Stimulated activated CD8-positive, alpha-beta memory T cell treated with anti-CD3 and anti-CD28 coated beads, Interleukin-4, amount 100 ng/mL, for 1 hour (primary cell): ENCODE measurements at places on chromosomes 5 and 9.

GRCh38 chr5:163963881-163964280 is 458.5 kb downstream of the MAT2B start:
- no peak for DNase-seq

DNA sequence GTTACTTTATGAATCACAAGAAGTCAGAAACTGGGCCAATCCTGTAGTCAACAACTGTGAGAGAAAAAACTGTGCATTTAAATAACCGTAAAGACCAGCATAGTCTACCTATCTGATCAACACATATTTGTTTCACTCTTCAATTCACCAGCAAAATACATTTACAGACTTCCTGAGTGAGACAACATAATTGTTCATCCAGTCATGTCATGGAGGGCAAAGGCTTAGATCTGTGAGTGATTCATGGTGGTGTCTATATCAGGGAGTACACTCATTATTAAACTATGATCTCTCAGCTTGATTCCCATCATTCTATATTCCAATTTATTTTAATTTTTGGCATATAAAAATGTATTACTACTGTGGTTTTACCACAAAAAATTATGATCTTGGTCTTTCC is 694.6 kb downstream of the DNAH5 start:
- no peak for DNase-seq

DNA sequence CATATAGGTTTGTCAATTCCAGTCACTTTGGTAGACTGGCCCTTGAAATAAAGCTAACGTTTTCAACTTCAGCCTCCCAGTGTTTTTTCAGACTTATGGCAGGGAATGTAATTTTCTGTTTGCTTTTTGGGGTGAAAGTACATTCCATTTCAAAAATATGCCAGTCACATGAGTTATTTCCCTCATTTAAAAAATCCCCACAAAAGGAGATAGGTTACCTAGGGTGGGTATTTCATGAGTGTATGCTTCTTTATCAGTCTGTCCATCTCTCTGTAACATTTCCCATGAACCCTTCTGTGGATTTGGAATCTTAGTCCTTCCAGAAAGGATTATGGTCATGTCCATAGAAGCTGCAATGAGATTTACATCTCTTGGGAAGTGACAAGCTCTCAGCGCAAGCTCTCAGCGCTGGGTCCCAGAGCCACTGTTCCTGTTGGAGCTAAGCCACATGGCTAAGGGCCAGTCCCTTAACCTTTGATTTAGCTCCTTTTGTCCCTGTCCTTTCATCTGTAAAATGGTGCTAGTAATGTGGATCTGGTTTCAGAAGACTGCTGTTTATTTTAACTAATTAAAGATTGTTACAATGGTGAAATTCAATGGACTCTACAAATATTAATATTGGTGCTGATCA is 294.9 kb downstream of the NR3C1 start:
- DNase-seq, result no peak

- no peak for DNase-seq
Measured at GRCh38 chr9:4832786-4833579, 40.2 kb downstream of the RCL1 start.

- DNase-seq, result no peak
Measured at GRCh38 chr9:90137801-90138200, 504.8 kb downstream of the DIRAS2 start.

- no peak for DNase-seq
Measured at GRCh38 chr5:140108093-140109017, 5.6 kb upstream of the PURA start.

DNA sequence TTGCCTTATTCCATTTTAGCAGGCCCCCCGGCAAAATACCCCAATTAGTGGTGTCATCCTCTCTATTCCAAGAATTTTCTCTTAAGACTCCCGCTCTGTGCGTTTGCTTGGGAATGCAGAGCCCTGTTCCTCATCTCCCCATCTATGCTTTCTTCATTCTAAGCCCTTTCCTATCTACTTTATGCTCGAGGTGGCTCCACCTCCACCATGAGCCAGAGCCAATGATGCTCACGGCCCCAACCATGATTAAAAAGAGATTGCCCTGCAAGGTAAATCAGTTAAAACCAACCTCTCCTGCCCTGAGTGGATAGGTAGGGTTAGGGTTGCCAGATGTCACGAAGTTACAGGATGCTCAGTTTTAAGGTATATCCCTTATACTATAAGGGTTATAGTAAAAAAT is 677 bp upstream of the TXNDC15 start:
- no peak for DNase-seq

GRCh38 chr9:132020272-132020671 is 59.4 kb downstream of the MED27 start:
- no peak for DNase-seq

- DNase-seq, result no peak
Measured at GRCh38 chr5:74056789-74057164, 430.8 kb downstream of the ARHGEF28 start.
